ENCODE measurements at places on chromosomes 1 and 21.

DNA sequence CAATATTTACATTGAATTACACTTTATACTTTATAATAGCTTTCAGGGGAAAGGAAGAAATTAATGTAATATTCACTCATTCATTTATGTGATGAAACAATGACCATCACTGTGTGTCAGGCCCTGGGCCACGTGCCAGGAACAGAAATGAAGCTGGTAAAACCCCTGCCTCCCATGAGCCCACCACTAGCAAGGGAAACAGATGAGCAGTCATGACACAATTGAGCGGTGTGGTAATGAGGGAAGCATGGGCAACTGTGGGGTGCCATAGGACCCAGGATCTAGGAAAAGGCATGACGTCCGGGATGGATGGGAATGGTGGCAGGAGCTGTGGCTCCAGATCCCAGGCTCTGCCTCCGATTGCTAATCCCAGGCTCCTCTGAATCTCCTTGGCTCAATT is 17.0 kb upstream of the SLC5A9 start:
- no peak overlapping the region for H3K27ac ChIP-seq
- no peaks in the 10 kb centered on the region for H3K36me3 ChIP-seq
- no peaks in the 10 kb centered on the region for H3K4me1 ChIP-seq
- H3K4me3 ChIP-seq = no peak overlapping the region
- no peak for DNase-seq

DNA sequence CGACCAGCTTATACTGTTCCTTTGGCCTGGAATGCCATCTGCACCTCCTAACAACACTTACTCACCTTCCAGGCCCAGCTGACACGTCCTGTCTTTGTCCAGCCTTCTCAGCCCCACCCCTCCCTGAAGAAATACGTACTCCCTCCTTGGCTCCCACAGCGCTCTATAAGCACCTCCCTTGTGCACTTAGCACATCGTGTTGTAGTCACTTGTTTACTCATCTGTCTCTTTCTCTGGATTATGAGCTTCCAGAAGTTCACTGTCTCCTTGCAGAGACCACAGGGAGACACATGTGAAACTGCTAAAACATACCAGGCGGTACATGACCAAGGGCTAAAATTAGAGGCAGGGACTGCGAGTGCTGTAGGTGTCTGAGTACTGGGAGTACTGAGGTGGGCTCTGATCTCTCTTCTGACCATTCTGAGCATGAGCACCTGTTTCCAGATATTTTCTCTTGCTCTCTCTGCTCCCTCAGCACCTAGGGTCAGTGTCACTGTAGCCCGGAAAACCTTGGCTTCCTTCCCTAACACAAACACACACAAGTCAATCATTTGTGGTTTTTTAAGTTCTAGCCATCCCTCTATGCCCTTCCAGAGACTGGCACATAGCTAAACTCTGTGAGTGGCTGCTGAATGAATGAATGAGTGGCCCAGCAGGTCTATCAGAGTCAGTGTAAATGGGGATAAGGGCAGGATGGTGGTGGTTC is 5.1 kb downstream of the DCST1 start:
- no peaks in the 10 kb centered on the region for H3K27me3 ChIP-seq
- H3K36me3 ChIP-seq = no peaks in the 10 kb centered on the region
- H3K4me3 ChIP-seq = no peak overlapping the region
- H3K4me1 ChIP-seq = no peaks in the 10 kb centered on the region

- peak overlapping the region; percentile 1 for H3K27ac ChIP-seq
- no peaks in the 10 kb centered on the region for H3K27me3 ChIP-seq
- peaks cover 3% of the 10 kb centered on the region for H3K4me1 ChIP-seq
- no peaks in the 10 kb centered on the region for H3K36me3 ChIP-seq
Observed at GRCh38 chr1:9362488-9362887, 69.8 kb downstream of the SPSB1 start.

GRCh38 chr1:209107535-209107934 is 476.0 kb upstream of the CAMK1G start:
- DNase-seq = no peak
- H3K27ac ChIP-seq = no peak overlapping the region
- no peaks in the 10 kb centered on the region for H3K27me3 ChIP-seq
- no peak overlapping the region for H3K4me3 ChIP-seq
- no peaks in the 10 kb centered on the region for H3K4me1 ChIP-seq

DNA sequence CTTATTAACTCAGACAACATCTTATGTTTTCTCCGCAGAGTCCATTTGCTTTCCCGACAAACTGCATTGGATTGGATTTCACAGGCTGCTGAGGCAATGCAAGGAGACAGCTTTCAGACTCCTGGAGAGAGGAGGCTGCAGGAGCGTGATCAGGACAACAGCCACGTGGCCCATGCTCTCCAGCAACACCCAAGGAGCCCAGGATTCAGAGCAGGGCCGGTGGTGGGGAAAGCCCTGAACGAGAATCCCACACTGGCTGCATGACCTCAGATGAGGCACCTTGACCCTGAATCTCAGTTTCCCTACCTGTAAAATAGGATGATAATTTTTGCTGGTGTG is 78.3 kb upstream of the NFASC start:
- H3K4me3 ChIP-seq = no peak overlapping the region
- no peaks in the 10 kb centered on the region for H3K4me1 ChIP-seq
- H3K27ac ChIP-seq = no peak overlapping the region
- no peak for DNase-seq
- peaks cover 3% of the 10 kb centered on the region for H3K27me3 ChIP-seq

DNA sequence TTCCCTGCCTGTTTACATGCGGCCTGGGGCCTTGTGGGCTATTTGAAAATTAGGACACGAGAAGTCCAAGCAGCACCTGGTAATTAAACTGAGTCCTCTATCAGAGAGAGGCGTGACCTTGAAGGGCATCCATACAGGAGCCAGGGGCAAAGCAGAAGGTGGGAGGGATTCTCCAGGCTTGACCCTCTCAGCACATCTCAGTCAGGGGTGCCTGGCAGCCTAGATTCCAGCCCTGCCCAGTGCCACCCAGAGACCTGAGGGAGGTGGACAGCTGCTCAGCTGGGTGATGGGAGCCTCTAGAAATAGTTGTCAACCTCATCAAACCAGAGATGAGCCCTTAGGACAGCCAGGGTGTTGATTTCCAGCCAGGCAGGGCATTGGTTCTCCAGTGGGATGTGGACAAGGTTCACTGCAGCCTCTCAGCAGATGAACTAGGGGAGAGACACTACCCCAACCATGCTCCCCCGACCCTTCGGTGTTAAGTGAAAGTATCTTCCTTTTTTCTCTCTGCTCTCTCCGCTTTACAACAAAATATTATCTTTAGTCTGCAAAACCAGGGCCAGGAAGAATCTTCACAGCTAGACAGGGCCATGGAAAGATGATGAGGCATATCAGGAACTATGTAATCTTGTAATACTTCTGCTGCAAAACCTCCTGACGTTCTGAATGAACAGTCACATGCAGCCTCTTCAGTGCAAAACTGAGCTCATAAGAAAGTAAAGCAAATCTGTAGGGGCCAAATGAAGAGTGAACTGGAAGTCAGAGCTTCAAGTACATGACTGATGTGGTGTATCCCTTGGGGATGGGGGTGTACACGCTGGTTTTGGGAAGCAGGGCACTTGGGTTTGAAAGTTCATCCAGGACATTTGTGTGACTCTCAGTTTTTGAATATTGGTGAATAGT is 35.9 kb upstream of the ATP5PO start:
- H3K27ac ChIP-seq = no peak overlapping the region
- no peaks in the 10 kb centered on the region for H3K27me3 ChIP-seq
- H3K36me3 ChIP-seq = no peaks in the 10 kb centered on the region
- no peak overlapping the region for H3K4me3 ChIP-seq
- H3K4me1 ChIP-seq = no peaks in the 10 kb centered on the region

GRCh38 chr1:169676001-169676400 is 35.4 kb downstream of the SELL start:
- DNase-seq = no peak
- no peaks in the 10 kb centered on the region for H3K4me1 ChIP-seq
- H3K27me3 ChIP-seq = no peaks in the 10 kb centered on the region

- H3K27ac ChIP-seq = no peak overlapping the region
- H3K4me3 ChIP-seq = no peak overlapping the region
- H3K27me3 ChIP-seq = no peaks in the 10 kb centered on the region
- no peak for DNase-seq
Observed at GRCh38 chr1:156924478-156925153, 4.2 kb downstream of the LRRC71 start.

- no peaks in the 10 kb centered on the region for H3K27me3 ChIP-seq
- no peak overlapping the region for H3K27ac ChIP-seq
- H3K36me3 ChIP-seq = no peaks in the 10 kb centered on the region
Observed at GRCh38 chr1:181459067-181459466, 24.2 kb upstream of the CACNA1E start.

DNA sequence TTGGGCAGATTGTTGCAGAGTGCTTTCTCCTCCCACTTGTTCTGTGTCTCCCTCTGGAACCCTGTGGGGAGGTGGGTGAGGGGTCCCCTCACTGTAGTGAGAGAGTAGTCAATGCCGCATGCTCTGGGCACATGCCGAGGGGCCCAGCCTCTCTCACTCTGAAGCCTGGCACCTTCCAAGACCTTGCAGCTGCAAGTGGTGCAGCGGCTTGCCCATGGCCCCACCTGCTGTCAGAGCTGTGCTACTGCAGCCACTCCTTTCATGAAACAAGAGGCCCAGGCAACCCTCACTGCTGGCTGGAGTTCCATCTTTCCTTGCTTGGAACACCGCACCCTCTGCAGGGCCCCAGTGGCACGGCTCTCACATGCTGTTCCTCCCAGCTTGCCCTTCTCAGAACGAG is 58.4 kb upstream of the COL6A1 start:
- H3K4me1 ChIP-seq = no peaks in the 10 kb centered on the region
- no peak overlapping the region for H3K27ac ChIP-seq
- no peak overlapping the region for H3K4me3 ChIP-seq
- peak; percentile 89 for DNase-seq
- no peaks in the 10 kb centered on the region for H3K27me3 ChIP-seq
- H3K36me3 ChIP-seq = no peaks in the 10 kb centered on the region

DNA sequence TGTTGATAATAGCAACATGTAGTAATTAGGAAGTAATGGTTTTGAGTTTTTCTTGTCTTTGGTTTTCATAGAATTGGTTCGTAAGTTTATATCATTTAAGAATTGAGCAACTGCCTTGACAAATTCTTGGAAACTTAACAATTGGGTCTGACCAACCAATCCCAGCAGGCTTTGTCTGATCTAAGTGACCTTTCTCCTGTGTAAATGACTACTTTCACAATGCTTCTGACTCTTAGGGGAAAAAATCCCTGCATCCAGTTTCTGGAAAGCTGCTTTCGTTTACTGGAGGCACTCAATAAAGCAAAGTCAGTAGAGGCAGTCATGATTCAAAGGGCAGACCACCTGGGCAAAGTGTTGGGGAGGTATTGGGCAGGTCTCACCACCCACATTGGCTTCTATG is 303.6 kb upstream of the FAM78B start:
- no peaks in the 10 kb centered on the region for H3K4me1 ChIP-seq
- H3K36me3 ChIP-seq = no peaks in the 10 kb centered on the region
- no peak overlapping the region for H3K4me3 ChIP-seq
- no peaks in the 10 kb centered on the region for H3K27me3 ChIP-seq
- H3K27ac ChIP-seq = no peak overlapping the region
- no peak for DNase-seq

DNA sequence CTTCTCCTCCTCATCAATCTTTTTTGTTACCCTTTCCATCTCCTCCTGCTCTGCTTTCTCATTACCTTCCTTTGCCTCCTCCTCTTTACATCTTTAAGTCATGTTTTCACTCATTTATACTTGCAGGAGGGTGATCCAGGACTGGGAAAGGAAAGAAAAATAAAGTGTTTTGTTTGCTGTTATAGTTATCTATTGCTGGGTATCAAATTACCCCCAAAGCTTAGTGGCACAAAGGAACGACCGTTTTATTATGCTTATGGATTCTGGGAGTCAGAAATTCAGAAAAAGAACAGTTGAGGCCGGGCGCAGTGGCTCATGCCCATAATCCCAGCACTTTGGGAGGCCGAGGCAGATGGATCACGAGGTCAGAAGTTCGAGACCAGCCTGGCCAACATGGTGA is 12.5 kb upstream of the AGO4 start:
- no peak overlapping the region for H3K27ac ChIP-seq
- no peak overlapping the region for H3K4me3 ChIP-seq
- H3K36me3 ChIP-seq = no peaks in the 10 kb centered on the region
- DNase-seq = no peak

DNA sequence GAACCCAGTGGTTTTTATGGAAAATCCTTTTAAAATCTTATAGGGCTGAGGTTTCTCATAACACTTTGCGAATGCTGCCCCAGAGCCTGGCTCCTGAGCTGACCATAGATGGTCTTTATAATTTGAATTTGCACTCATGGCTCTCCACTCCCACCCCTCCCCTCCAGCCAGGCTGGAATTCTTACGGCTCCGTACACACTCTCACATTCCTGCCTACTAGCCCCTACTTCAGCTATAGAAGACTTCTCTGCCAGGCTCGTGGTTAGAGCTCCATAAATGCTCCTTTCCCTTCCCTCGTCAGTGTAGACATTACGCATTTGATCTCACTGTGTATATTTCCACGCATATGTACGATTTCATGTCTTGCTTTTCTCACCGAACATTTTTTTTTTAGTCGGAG is 5.4 kb upstream of the HSPG2 start:
- H3K27ac ChIP-seq = peak overlapping the region; percentile 7
- H3K4me3 ChIP-seq = no peak overlapping the region
- no peaks in the 10 kb centered on the region for H3K27me3 ChIP-seq
- DNase-seq = no peak
- H3K4me1 ChIP-seq = peaks cover 3% of the 10 kb centered on the region

DNA sequence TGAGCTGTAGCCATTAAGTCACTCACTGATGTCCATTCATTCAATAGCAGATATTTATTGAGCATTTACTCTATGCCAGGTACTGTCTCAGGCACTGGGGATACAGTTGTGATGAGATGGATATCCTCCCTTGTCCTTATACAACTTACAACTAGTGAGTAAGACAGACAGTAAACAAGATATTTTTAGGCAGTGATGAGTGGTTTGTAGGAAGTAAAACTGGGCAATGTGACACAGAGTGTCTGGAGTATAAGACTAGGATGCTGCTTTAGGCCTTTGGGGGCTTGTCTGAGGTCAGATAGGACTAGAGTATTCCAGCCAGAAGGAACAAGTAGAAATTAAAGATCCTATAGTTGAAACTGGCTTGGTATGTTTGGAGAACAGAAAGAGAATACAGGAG is 41.4 kb downstream of the NOS1AP start:
- no peaks in the 10 kb centered on the region for H3K27me3 ChIP-seq
- no peaks in the 10 kb centered on the region for H3K36me3 ChIP-seq
- no peak for DNase-seq
- H3K27ac ChIP-seq = no peak overlapping the region
- no peak overlapping the region for H3K4me3 ChIP-seq

GRCh38 chr1:25098717-25099116 is 133.6 kb downstream of the SYF2 start:
- peaks cover 2% of the 10 kb centered on the region for H3K27me3 ChIP-seq
- H3K4me3 ChIP-seq = no peak overlapping the region
- no peak for DNase-seq
- H3K4me1 ChIP-seq = no peaks in the 10 kb centered on the region
